ENCODE measurements at places on chromosomes 7 and 10.

DNA sequence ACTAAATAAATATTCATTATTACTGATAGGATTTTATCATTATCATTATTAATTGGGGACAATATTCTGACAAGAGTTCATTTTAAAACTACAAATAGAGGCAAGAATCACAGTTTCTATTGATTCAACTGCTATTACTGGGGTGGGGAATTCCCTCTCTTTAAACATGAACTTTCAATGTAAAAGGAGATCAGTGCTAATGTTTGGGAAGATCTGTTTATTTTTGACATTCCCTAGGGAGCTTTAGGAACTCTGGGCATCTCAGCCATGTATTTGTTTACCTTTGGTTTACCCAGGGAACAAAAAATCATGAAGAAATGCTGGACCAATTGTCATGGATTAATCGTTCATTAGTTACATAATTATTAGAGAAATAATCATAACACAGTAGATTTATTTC, 443.2 kb upstream of the AKR1E2 start:
- no peak for DNase-seq

- no peak for DNase-seq
These were observed 43.8 kb upstream of the ARL4A start for GRCh38 chr7:12643644-12644043.

DNA sequence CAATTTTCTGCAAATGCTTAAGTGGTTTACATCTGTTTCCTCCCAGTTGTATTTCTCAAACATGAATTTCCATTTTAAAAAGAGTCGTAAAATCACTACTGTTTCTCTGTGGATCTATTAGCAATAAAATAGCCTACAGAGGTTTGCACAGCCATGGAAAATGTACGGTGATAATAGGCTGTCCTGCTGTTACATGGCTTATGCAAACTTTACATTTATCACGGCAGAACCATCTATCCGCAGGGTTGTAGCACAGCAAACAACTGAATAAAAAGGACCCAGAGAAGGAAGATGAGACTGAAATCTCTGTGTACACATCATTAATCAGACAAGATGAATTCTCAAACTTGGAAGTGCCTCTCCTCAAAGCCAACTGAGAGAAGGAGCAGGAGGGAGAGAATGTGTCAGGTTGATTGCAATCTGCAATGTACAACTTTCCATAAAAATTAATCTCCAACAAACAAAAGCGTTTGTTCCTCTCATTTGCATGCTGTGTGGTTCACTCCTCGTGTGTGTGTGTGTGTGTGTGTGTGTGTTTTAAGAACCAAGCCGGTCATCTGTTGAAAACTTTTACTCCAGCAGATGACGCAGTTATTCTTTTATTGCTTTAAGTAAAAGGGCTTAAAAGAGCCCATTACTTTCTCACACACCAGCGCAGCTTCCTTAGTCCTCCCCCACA, 279.3 kb downstream of the SKAP2 start:
- DNase-seq, result no peak

- no peak for DNase-seq
These were observed 90.6 kb upstream of the ODAD2 start for GRCh38 chr10:28089467-28089866.

DNA sequence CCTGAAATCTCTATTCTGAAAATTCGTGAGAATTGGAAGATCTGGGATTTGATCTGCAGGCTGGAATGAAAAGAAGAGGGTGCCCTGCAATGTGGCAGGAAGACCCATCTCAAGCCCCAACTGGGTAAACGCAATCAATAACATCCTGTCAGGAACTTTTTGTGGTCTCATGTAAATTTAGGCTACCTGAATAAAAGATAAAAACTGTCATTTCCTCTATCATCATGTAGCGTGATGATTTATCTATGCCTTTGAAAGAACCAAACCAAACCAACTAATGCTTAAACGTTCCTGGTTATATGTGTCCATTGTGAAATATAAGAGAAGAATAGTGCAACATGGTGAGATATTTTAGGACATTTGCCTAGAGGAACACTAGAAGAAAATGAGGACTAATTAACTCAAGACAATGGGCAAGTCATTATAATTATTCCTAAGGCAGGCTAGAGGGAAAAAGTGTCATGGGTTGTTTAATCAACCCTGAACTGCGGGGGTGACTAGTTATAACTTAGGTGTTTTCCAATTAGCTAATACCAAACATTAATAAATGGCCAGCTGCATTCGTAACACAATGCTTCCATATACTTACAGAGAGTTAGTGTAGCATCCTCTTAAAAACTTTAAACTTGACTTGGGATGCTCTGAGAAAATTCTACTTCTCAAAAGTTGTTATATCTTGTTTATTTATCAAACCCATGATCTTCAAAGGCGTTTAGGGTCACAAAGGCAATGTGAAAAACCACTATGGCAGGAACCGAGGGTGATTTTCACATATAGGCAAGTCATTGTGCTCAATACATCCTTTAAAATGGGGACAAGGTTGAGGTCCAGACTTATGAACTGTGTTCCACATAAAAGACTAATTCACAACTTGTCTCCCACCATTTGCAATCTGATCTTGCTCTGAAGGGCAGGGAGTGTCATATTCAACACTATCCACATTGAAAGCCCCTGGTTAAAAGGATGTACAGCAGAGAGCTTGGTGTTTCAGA, 48.6 kb upstream of the ADO start:
- no peak for DNase-seq

DNA sequence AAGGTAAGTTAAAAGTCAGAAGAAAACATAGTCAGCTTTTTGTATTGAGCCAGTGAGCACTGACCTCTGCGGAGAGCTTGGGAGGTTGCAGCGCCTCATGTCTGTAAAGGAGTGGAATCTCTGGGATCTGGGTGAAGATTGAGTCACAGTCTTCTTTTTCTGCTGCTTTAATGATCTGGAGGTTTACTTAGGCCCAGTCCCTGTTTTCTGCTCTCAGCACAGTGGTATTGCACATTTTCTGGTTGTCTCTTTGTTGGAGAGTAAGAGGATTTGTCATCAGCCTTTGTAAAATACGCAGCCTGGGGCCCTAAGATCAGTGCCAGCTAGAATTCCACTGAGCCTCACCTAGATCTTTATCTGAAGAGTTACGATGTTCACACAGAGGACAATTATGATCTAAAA, 58.3 kb upstream of the GJD4 start:
- no peak for DNase-seq

- DNase-seq, result no peak
These were observed 79.1 kb downstream of the PALS2 start for GRCh38 chr7:24652251-24652939.

GRCh38 chr7:47188136-47188535, 393.8 kb downstream of the TNS3 start:
- no peak for DNase-seq

DNA sequence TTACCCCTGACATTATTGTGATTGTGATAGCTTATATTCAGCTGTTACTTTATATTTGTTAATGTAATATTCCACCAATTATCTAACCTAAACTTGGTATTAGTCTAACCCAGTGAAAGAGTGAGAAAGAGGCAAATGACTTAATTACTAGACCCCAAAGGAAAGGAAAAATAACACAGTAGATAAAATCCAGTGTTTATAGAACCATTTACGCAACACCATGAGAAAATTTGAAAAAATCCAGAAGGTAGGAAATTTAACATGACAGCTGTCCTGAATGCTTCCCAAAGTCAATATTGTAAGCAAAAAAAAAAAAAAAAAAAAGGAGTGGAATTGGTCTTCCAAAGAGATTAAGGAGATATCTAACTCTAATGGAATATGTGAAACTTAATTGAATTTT, 741.5 kb upstream of the GHITM start:
- DNase-seq, result no peak

- no peak for DNase-seq
These were observed 105.9 kb downstream of the CPEB3 start for GRCh38 chr10:92184977-92185376.

GRCh38 chr7:45157653-45158401, at the start of gene RAMP3:
RAMP3 (plus strand) TSS chr7:45157791; CDS start chr7:45157829, 38 bp downstream.
- DNase-seq, result no peak

DNA sequence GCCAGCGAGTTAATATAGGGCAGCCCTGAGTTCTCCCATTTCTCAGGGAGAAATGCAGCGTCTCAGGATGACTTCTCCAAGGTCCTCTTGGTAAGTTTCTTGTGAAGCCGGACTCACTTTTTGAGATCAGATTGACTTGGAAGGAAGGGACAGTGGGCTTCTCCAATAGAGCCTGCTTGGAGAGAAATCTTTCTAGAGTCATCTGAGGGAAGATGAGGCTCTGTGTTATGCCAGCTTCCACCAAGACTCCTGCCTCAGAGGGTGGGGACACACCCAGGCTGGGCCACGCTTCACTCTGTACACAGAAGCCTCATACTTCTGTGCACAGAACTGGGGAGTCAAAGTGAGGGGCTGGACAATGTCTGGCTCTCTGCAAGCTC, 5.6 kb downstream of the C10orf105 start:
- no peak for DNase-seq

- no peak for DNase-seq
These were observed 154.3 kb upstream of the CXCL12 start for GRCh38 chr10:44539178-44539577.

GRCh38 chr7:3578399-3578798, 277.3 kb downstream of the SDK1 start:
- DNase-seq, result no peak

- peak; percentile 26 for DNase-seq
These were observed 59.8 kb upstream of the ZNRF2 start for GRCh38 chr7:30224511-30225062.

DNA sequence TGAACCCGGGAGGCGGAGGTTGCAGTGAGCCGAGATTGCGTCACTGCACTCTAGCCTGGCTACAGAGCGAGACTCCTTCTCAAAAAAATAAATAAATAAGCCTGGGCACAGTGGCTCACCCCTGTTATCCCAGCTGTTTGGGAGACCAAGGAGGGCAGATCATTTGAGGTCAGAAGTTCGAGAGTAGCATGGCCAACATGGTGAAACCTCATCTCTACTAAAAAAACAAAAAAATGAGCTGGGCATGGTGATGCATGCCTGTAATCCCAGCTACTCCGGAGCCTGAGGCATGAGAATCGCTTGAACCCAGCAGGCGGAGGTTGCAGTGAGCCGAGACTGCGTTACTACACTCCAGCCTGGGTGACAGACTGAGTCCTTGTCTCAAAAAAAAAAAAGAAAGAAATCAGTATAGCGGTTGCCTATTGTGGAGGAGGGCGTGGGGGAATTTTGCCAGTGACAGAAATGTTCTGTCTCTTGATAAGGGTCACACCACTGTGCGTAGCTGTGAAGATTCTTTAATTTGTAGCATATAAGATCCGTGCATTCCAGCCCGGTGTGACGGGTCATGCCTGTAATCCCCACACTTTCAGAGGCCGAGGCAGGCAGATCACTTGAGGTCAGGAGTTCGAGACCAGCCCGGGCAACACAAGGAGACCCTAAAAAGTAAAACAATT, 17.9 kb upstream of the EIF3B start:
- no peak for DNase-seq

DNA sequence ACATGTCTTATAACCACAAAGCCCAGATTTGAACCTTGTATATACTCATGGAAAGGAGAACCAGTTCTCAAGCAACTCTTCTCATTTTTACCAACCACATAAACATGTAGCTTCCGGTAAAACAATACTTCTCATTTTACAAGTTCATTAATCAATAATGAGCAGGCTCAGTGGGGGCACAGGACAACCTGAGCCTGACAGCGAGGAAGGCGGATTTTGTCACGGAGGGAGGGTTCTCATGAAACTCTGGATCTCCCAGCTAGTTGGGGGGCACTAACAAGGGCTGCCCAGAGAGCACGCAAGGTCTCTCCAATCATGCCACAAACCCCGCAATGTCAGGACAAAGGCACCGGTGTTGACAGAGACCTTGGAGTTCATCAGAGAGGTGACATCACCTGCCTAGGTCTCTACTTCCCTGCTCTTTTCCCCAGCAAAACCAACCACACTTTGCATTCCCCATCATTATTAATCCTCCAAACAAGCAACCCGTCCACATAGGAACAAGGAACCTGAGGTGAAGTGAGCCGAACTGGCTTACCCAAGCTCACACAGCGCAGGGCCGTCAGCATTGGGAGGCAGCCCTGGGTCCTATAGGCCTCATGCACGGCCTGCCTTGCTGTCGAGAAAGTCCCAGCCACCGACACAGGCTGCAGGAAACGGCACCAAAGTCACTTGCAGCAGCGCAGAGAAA, 192.1 kb upstream of the KLF14 start:
- DNase-seq, result no peak

GRCh38 chr10:110207011-110207804, at the start of gene MXI1:
MXI1 (plus strand) TSS chr10:110207605; CDS start chr10:110207809, 204 bp downstream.
- DNase-seq, result peak; percentile 82

DNA sequence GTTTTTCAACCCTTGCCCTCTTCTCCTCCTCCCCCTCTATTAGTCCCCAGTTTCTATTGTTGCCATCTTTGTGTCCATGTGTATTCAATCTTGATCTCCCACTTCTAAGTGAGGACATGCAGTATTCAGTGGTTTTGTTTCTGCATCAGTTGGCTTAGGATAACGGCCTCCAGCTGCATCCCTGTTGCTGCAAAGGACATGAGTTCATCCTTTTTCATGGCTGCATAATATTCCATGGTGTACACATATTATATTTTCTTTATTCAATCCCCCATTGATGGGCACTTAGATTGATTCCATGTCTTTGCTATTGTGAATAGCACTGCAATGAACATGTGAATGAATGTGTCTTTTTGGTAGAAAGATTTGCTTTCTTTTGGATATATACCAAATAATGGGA, 190.4 kb upstream of the LYZL1 start:
- no peak for DNase-seq

DNA sequence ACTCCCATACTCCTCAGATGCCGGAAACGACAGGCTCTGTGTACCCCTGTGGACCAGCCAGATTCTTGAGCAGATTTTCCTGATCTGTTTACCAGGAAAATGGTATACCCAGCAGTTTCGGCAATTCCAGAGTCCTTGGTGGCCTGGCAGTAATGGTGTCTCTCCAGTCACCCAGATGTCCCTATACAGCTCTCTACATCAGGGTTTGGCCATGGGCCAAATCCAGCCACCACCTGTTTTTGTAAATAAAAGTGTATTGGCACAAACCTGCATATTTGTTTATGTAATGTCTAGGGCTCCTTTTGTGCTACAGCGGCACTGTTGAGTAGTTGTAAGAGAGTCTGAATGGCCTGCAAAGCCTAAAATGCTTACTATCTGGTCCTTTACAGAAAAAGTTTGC, 491.3 kb downstream of the RPS24 start:
- DNase-seq, result no peak

- peak; percentile 54 for DNase-seq
These were observed 2.1 kb downstream of the RET start for GRCh38 chr10:43078986-43079273.

GRCh38 chr7:133309333-133309732, 56.5 kb downstream of the EXOC4 start:
- no peak for DNase-seq

DNA sequence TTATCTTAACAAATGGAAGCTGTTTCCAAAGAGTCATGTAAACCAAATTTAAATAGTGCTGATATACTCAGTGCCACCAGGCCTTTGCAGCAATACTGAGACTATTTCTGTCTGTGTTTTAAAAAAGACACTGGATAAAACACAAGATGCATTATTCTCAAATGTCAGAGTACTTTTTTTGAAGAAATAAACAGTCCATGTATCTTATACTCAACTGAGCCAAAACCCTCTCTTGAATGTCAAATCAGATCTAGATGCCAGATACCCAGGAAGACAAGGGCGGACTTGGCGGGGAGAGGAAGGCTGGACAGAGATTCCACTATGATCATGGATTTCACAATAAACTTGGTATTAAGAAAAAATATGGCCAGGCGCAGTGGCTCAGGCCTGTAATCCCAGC, 127.6 kb downstream of the COBL start:
- DNase-seq, result no peak
